MG63 (cell line): ENCODE measurements at places on chromosomes 7 and 10. TPM values are rescaled to one million over a fixed set of nuclear protein-coding genes. Genes with fewer than 3 reads are reported as not detected.

GRCh38 chr10:55358539-55358938 is 557.5 kb upstream of the PCDH15 start:
- no peak for DNase-seq

DNA sequence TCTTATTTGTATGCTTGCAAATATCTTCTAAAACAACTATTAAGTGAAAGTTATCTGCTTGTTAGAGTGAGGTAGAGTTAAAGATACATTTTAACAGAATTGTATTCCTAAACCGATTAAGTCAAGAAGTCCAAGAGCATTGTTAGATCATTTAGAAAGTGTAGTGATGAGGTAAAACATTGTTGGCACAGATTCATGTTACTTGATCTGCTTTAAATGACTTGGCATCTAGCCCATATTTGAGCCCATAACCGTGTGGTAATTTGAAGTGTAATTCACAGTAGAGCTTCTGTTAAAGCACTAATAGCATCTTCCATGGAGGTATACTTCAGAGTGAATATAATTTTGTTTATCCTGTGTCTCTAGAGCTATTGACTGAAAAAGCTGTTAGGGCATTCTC is 62.1 kb downstream of the PTEN start:
- DNase-seq: no peak

DNA sequence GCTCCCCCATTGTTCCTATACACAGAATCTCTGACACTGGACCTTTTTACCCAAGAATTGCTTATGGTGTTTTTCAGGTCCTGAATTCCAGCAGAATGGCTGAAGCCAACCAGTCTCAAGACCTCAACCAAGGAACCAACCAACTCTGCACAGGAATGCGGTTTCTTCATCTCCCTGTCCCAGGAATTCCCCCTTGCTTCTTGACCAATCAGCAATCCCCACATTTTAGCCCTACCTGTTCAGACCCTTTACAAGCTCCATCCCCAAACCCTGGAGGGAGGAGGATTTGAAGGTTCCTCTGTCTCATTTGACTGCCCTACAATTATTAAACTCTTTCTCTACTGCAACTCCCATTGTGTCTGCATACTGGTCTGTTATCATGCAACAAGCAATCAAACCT is 35.5 kb downstream of the HIBADH start:
- DNase-seq: no peak

CC2D2B gene
- total RNA-seq: 0.46 TPM in 1 of 2 replicates, not detected in the other
